ENCODE measurements at places on chromosomes 13 and 19.

DNA sequence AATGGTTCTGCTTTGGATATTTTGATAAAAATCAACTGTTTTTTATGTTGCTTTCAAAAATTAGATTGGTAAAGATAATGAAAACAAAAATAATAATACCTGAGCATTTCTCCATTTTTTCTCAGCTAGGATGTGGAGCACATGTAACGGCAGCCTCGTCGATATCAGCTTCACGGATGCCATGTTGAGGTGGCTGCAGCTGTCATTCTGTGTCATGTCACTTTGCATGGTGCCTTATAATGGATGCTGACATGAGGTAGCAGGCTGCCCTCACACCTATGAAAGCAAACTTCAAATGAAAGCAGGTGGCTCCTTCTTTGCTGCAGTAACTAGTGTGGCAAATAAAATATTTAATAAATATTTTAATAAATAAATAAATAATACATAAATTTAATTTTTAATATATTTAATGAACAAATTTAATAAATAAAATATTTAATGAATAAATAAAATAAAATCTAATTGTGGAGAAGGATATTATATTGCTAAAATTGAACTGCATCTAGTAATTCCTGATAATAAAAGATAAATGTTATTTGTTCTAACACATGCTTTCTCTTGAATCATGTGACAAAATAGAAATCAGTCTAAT, 955.7 kb upstream of the SLC10A2 start:
- no peak for DNase-seq

- DNase-seq: no peak
These were observed 1.8 kb downstream of the THOP1 start for GRCh38 chr19:2787115-2787514.

- no peak for DNase-seq
These were observed 5.9 kb downstream of the MTMR6 start for GRCh38 chr13:25281193-25281934.

DNA sequence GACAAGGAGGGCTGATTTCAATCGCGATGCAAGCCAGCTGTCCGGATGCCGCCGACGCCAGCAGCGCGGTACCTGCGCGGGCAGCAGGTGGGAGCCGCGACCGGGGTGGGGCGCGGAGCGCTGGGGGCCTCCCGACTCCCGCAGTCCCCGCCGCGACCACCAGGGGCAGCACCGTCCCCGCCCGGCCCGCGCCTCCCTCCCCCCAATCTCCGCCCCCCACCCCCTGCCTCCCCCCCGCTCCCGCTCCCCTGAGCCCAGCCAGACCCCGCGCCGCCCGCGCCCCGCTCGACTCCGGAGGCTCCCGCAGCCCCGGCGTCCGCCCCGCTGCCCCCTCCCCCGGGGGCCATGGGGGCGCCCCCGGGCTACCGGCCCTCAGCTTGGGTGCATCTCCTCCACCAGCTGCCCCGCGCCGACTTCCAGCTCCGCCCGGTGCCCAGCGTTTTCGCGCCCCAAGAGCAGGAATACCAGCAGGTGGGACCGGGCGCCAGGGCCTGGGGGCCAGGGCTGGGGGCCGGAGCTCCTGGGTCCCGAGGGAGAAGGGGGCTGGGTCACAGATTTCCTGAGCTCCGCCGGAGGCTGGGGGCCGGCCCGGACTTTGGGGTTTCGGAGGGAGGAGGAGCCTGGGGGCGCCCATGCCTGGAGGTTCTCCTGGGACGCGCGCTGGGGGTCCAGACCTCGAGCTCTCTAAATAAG, at the start of gene TTYH1:
TSS of gene TTYH1 (plus strand) at position 257 of the 693 bp plus-strand sequence. CDS start at position 346, 89 bp downstream.
- no peak for DNase-seq

DNA sequence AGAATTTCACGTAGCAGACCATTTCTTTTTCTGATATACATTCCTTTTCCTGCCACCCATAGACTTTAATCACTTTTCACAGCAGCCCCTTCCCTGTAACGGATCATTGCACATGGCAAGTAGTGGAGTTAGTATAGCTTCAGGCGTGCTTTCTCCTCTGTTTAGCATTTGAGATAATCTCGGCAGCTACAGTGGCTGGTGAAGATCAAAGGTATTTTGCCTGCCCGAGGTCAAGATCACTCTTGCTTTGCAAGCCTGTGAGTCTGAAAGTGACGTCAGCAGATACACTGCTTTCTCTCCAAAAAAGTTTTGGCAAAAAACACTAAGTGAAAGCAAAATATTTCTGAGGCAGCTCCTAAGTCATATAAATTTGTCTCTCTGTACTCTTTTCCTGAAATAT, 260.0 kb downstream of the NDFIP2 start:
- no peak for DNase-seq

DNA sequence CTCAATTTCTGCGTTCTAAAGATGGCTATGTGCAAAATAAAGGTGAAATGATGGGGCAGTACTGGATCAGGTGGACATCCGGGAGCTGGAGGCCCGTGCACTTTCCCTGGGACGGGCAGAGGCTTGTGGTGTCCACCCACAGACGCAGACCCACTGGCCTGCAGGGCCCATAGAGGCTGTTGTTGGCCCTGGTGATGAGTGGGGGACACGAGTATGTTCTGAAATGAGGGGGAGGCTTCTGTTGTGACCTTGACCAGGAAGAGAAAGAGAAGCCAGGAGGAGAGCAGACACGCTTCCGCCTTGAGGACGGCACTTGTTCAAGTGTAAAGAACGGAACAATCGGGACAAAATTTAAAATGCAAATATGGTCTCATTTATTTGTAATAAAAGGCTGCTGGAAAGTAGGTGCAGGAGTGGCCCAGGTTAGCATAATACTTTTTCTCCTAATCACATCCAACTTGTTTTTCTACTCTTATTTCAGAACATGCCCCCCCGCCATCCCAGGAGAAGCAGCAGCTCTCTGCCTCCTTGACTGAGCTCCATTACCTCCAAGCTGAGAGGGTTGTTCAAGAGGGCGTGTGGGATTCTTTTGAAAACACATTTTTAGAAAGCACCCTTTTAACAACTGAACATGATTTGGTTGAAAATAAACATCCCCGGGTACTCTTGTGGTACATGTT, 27.1 kb downstream of the ATP11A start:
- no peak for DNase-seq

DNA sequence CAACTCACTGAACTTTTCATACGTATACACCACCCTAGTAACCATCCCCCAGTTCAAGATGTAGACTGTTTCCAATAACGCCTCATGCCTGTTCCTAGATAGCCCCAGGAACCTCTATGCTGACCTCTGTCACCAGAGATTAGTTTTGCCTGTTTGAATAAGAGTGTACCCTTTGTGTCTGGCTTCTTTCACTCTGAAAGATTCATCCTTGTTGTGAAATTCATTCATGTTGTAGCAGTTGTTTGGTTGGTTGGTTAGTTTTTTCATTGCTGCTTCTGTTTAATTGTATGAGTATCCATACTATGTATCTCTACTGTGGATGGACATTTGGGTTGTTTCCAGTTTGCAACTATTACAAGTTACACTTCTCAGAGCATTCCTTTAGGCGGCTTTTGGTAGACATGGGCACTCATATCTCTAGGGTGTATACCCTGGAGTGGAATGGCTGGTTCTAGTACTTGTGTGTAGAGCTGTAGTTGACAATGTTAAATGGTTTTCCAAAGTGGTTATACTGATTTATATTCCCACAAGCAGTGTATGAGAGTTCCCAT, 1.6 kb downstream of the RNASEH2B start:
- DNase-seq: no peak

GRCh38 chr13:22298530-22298929, 627.7 kb downstream of the FGF9 start:
- DNase-seq: no peak

GRCh38 chr19:14149509-14149994, 13.2 kb upstream of the ASF1B start:
- DNase-seq: peak; percentile 89

GRCh38 chr13:26280295-26280694, 26.4 kb downstream of the CDK8 start:
- DNase-seq: no peak

GRCh38 chr13:73162912-73163911, 104.4 kb downstream of the KLF5 start:
- DNase-seq: no peak

- no peak for DNase-seq
These were observed 418.2 kb downstream of the KLF12 start for GRCh38 chr13:73715911-73716510.

DNA sequence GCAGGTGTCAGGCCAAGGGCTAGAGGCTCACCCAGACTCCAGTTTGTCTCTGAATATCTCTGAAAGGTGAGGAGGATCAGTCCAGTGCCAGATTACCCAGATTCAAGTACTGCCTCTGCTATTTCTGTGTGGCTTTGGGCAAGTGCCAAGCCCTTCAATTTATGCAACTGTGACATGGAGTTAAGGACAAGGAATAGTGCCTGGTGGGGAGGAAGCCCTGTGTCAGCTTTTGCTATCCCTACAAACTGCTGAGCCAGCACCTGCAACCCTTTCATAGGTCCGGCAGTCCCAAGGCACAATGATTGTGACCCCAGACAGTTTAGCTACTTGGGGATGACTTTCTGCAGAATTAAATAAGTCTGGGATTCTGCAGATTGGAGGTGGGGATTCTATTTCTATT, 123.0 kb downstream of the KL start:
- peak; percentile 62 for DNase-seq

DNA sequence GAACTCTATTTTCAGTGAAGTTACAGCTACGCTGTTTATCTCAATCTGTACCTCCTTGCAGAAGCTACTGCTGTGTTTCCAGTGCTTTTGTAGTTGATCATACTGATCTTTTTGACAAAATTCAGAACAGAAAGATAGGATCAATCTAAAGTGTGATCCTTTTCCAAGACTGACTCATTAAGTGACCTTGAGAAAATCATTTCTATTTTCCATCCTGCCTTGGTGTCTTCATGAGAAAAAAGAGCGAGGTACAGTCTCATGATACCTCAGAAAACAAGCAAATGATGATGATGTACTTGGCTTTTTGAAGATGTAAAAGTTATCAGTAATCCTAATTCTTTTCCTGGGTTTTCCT, 46.0 kb upstream of the GPR183 start:
- DNase-seq: no peak

DNA sequence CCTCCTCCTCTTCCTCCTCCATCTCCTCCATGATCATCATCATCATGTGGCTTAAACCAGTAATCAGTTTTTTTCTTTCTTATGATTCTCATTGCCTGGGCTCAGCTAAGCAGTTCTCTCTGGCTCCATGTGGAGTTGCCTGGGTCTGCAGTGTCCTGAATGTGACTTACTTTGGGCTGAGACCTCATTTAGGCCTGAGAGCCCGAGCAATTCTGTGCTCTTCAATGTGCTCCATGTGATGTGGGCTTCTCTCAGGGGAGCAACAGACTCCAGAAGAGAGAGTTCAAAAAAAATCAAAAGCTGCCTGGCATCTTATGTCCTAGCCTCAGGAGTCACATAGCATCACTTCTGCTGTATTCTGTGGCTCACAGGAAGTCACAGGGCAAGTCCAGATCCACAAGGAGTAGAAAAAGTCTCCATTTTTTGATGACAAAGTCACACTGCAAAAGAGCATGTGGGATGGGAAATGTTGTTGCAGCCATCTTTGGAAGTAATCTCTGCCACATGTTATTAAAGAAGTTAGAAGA, 128.7 kb downstream of the MAB21L1 start:
- DNase-seq: no peak

Measured in left cardiac atrium (tissue), 4 donors.